Stimulated activated CD8-positive, alpha-beta memory T cell treated with anti-CD3 and anti-CD28 coated beads, Interleukin-15, amount 100 ng/mL, for 48 hours (primary cell): ENCODE measurements at places on chromosomes 3 and 15.

DNA sequence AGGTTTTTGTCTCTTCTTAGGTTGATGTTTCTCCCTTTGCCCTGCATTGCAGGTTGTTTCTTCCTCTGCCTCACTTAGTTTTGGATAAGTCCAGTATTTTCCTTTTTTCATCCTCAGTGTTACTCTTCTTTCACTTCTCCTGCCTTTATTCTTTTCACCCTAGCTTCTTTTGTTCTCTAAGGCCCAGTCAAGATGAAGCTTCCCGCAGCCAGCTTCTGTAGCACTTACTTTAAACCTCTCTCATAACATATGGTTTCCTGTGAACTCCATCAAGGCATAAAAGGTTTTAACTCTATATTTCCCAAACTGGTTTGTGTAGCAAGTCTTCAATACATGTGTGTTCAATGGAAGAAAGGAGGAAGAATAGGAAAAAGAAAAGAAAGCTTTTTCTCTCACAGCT, 54.1 kb downstream of the TP63 start:
- no peak for DNase-seq

DNA sequence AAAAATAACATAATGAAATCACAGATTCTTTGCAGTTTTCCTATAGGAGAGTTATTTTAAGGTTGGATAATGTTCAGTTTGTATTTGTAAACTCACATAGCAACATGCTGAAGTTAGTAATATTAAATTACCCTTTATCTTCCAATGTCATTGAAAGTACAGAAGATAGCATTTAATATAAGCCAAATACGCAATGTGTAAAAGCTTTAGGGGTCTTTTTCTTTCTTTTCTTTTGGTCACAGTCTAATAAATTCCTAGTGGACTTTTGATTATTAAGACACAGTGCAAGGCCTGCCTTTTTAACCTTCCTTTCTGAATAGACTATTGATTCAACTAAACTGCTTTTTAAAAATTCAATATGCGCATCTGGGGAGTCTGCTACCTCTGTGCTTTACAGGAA, 79.3 kb downstream of the OTOL1 start:
- no peak for DNase-seq

DNA sequence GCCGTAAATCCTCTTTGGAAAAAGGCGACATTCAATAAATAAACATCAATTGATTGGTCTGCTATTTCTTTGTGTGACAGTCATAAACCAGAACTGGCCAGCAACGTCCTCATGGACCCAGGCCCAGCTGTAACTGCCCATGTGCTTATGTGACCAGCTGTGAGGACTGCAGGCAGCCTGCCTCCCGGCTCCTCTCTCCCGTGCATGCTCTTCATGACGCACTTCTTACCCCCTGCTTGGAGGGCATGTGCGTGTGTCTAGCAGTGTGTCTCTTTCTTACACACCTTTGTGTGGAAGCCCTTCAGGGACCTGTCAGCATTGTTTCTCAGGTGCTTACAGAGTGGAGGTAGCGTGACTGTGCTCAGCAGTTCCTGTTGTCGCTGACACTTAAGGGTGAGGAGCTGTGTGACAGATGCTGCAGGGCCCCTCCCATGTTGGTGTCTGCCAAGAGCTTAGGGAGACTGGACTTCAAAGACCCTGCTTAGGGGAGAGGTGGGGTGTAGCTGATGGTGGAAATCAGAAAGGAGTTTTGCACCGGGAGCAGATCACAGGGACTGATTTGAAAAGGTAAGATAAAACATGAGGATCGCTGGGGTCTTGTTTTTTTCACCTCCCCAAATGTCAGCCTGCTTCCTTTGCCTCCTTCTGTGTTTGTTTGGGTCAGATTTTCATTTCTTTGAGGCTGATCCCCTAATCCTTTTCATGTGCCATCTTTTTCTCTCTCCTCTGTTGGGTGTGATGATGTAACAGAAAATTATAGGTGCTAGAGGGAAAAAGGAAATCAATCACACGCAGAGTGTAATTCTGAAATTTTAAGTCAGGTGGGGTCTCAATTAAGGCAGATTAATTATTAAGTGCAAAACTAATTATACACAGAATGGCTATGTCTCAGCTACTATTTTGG, 2.1 kb downstream of the PODXL2 start:
- no peak for DNase-seq

DNA sequence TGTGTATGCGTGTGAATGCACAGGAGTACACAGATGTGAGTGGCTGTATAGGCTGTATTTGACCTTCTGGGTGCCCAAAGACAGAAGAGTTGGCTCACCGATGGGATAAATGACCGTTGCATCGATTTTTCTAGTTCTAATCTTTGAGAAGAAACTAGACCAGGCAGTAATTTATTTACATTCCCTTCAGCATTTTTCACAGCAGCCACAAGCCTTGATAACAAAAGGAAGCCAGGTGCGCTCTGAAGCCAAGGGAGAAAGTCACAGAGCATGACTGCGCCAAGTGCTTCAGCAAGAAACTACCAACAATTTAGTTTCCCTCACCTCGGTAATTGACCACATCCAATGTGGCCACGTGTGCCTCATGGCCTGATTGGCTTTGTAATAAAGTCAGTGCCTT, 5.9 kb upstream of the FAM3D start:
- no peak for DNase-seq

DNA sequence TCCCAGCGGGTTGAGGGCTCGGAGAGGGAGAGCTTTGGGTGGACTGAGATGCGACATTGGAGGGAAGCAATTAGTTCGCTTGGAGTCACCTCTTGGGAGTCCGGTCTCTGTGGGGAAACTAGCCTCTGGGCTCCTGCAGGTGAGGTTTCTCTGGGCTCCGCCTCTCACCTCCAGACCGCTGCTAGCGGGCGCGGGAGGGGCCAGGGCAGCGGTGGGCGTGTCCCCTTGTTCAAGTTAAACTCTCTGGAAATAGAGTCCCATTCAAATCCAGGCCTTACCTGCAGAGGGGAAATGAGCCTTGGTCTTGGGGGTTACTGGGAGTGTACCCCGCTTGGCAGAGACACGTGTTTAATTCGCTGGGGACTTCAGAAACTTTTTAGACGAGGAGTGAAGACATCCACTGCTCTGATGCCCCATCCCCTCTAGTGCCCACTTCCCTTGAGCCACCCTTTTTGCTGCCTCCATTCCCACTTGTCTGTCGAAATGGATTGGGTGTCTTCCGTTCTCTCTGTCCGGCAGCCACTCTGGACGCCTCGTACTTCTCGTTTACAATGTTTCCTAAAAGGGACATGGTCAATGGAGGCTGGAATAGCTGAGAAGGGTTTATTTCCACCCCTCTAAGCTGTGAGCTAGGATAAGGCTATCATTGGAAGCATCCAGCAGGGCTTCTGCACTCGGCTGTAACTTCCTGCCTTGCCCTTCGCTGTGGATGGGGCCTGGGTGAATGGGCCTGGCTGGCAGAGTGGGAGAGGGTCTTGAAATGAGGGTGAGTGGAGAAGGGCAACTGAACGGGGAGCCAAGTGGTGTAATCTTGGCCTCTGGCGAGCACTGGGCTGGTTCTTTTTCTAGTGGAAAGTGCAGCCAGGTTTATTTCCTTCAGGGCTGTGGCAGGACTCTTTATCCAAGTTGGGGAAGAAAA, 1.1 kb downstream of the MITF start:
- no peak for DNase-seq

DNA sequence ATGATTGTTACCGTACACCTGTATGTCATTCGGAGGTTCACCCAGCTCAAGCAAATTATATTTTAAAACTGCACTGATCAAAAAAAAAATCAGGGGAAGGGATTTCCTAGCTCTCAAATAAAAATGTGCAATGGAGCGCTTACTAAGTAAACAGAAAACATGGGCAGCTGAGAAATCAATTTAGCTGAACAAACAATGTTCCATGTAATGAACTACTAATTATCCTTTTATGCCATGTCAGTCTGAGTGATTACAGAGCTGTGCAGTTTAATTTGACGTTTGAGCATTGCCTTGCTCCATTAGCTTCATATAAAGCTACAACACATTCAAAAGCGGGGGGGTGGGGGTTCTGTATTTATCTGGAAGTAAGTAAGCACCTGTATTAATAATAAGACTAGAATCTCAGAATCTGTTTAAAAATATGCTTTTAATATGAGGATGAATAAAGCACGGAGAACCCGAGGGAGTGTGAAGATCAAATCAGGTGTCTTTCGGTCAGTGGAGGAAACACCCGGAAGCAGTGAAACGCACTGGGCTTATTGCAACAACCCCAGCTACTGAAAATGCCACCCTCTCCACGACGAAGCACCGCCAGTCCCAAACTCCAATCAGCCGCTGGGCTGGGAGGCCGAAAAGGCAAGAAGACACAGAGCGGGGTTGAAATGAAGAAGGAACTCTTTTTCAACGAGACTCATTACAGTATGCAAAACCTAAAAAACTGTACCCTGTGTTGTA, 196.5 kb upstream of the ATP11B start:
- DNase-seq, result no peak

DNA sequence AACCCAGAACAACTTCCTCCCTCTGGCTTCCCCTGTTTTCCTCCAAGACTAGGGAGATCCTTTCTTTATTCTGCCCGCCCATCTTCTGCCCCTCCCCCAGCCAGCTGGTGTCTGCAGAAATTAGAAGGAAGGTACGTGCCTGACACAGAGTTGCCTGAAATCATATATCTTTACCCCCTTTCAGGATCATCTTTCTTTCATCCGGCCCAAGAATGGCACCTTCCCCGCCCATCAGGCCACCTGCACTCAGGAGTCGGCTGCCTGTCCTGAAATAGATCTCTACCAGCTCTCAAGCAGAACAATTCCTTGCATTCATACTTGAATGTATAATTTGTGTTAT, 133.7 kb downstream of the VGLL4 start:
- no peak for DNase-seq

DNA sequence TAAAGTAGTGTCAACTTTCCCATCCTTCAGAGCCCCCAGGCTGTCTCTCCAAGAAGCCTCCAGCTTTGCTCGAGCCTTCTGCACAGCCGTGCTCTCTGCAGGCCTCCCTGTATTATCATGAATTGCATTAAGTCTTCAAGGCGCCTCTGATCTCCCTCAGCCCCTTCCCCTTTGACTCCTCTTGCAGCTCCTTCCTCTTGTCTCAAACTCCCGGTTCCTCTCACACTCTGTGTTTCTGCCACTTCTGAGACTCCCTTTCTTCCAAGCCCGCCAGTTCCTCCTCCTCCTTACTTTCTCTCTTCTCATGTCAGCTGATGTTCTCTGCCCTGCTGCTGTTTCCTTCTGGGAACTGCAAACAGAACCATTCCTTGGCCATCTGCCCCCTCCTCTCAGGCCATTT, 418.8 kb downstream of the EPHB1 start:
- no peak for DNase-seq
